Stimulated activated CD4-positive, alpha-beta T cell treated with anti-CD3 and anti-CD28 coated beads, Interleukin-2, amount 100 ng/mL, for 24 hours (primary cell): ENCODE measurements at places on chromosomes 1 and 21.

- DNase-seq: no peak
Observed at GRCh38 chr1:40694353-40694874, 2.9 kb downstream of the NFYC start.

- no peak for DNase-seq
Observed at GRCh38 chr1:75423136-75423535, 187.8 kb downstream of the SLC44A5 start.

DNA sequence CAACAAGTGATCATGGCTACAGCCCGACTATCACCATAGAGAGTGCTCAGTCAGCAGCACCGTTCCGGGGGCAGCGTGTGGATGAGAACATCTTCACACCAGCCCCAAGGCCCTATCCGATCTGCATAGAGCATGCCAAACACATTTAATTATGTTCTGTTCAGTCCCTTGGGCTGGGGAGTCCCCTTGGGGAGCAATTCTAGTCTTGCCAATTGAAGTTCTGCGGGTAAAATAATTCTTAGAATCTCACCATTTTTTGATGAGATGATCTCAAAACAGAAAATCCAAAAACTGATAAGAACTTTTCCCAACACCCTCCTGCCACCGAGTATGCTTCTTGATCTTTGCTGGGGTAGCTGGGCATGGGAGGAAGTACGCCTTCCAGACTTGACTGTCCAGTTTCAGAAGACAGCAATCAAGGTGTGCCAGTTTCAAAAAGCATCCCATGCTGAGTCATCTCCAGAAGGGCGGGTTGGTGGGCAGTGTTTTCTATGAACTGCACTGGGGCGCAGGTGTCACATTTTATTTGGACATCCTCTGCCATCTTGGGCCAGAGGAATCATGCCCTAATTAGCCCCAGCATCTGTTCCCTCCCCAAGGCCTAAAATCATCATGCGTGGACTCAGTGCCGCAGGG is 20.8 kb upstream of the PTPRF start:
- no peak for DNase-seq

DNA sequence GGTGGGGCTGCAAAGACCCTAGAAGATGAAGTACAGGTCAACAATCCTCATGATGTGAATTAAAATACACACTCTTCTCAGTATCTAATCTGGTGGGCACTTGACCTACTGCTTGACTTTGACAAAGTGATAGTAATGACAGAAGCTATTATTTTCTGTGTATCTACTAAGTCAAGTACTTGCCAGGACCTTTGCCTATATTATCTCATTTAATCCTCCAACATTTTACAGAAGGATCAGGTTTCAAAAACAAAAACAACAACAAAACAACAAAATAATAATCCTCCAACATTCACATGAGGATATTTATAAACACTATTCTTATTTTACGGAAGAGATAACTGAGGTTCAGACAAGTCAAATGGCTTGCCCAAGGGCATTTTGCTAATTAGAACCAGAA is 4.4 kb upstream of the CD48 start:
- no peak for DNase-seq

GRCh38 chr1:105172788-105173187 is 1423.1 kb downstream of the AMY1C start:
- no peak for DNase-seq

- DNase-seq: no peak
Observed at GRCh38 chr1:98119796-98120195, 199.0 kb upstream of the DPYD start.

DNA sequence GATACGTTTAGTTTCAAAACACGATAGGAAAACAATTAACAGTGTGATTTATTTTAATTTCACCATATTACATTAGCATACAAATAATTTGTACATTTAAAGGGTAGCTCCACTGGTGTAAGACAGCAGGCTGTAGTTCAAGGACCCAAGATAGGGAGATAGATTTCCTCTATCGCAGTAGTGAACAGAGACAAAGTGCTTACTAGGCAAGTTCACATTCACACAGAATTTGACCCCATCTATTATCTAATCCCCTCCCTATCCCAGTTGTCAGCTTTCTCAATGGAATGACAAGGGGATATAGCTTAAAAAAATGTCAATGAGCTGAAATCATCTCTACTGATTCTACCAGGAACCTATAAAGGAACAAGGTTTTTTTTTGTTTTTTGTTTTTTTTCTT is 31.2 kb downstream of the MGST3 start:
- no peak for DNase-seq

DNA sequence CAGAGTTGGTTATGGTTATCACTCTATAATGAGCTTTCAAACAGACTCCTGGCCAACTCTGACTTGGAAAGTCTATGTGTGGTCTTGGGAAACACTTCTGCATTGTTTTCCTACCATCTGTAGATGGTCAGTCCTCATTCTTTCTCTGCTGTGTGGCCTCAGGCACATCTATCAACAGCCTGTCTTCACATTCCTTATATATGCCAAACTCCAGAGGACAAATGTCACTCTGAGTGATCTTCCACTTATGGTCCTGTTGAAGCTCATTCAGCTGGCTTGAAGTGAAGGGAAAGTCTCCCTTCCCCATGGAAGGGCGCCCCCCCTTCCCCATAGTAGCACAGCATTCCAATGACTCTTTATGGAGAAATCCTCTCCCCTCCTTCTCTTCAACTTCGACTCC is 58.7 kb downstream of the VANGL2 start:
- no peak for DNase-seq

- DNase-seq: no peak
Observed at GRCh38 chr21:35905096-35905962, 155.0 kb downstream of the SETD4 start.

- no peak for DNase-seq
Observed at GRCh38 chr1:166069390-166069789, 97.4 kb downstream of the FAM78B start.

DNA sequence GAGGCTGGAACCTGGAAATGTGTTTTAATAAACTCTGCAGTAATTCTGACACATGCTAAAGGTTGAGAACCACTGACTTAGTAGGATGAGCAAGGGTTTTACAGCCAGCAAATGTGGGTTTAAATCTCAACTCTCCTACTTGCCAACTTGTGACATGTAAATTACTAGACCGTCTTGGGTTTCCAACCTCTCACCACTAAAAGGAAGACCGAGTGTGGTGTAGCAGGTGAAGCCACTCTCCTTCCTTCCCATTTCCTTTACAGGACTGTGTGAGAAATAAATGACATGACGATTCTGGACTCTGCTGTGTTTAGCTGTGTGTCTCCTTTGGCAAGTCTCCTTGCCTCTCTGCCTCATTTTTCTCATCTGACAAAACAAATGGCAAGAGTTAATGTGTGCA is 49.5 kb upstream of the DNAJC6 start:
- DNase-seq: no peak
